ENCODE measurements at places on chromosomes 2 and 18.
A peak's percentile ranks its signal among the peaks of the same experiment; 100 is the strongest.

DNA sequence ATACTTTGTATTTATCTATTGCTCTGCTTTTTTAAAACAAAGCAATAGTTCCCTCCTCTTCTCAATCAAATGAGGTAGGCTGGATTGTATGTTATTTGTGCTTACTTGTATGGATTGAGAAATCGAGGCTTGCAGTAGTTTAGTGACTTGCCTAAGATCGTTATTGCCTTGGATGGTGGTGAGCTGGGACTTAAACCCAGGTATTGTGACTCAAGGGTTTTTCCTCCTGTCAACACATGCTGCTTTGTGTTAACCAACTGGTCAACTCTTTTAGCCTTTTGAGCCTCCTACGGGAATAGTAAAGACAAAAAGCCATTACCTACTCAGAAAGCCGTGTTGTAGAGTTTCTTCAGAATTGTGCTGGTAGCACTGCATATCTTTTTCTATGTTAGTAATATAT, 95.2 kb upstream of the THUMPD2 start:
- no peak for DNase-seq

DNA sequence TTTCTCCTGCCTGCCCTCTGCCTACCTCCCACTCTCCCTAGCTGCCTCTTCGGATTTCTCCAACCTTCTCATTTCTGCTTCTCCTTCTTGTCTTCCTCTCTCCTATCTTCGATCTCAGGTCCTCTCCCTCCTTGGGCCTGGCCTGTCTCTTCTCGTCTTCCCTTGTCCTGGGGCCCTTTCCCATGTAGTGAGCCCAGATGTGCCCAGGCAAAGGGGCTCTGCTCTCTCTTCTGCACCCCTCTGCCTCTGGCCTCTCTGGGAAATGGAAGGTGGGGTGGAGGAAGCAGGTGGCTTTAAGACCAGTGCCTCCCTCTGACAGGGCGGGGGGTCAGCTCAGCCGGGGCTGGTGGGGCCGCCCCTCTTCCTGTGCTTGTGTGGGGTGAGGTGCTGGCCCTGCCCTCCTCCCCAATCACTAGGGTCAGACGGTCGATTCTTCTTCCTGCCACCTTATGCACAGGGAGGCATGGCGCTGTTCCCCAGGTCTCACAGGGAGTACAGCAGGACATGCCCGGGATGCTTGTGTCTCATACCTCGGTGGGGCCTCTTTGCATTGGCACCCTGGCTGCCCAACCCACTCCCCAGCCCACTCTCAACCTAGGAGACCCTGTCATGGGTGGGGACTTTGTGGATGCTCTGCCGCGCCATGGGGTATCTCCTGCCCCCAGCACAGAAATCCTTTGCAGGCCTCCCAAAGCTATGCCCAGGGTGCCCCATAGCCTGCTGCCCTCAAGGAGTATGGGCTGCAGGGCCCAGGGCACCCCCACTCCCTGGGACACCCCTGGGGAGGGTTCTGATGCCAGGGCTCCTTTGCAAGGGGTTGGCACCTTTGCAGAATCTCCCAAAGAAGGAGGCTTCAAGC, 213.8 kb upstream of the HAAO start:
- DNase-seq, result no peak

DNA sequence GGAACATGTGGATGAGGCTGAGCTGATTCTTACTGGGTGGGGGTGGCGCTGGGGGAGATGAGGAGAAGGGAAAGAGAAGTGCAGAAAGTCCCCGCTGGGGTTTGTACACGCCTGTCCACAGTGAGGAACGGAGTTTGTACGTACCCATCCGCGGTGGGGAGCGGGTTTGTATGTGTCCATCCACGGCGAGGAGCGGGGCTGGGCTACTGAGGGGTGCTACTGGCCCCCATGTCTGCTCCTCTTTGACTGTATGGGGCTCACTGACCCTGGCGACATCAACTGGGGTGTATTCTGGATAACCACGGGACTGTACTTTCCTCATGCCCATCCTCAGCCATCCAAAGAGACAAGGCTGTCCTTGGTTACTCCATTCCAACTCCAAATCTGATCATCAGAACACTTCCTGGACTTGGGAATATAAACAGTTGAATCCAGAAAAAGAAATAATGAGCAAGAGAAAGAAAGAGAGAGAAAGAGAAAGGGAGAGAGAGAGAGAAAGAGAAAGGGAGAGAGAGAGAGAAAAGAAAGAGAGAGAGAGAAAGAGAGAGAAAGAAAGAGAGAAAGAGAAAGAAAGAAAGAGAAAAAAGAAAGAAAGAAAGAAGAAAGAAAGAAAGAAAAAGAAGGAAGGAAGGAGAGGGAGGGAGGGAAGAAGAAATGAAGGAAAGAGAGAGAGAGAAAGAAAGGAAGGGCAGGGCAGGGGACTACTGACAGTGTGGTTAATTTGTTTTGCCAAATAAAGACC, 21.0 kb downstream of the MAL start:
- no peak for DNase-seq

GRCh38 chr2:153047220-153047619, 328.8 kb downstream of the ARL6IP6 start:
- DNase-seq, result no peak

GRCh38 chr2:9652898-9653479, 22.2 kb upstream of the YWHAQ start:
- peak; percentile 22 for DNase-seq

GRCh38 chr18:51196118-51196810, 1.2 kb downstream of the MEX3C start:
- DNase-seq, result peak; percentile 39

DNA sequence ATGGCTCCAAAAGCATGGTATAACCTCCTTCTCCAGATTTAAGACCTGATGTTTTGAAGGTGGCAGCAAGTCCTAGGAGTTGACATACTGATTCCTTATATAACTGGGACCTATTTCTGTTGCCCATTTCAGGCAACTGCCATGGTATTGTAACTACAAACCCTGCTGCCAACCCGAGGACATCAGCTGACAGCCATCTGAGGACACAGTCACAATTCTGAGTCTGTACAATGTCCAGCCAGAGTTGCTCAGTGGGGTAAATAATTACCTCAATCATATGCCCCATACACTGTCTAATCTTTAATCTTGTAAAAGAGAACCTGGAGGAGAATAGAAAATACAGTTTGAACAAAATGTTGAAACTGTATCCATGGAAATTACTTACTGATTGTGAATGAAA, 8.7 kb upstream of the GAREM2 start:
- no peak for DNase-seq

- DNase-seq, result no peak
Observed at GRCh38 chr18:55534547-55534946, 53.4 kb downstream of the TCF4 start.

- no peak for DNase-seq
Observed at GRCh38 chr2:19532547-19533196, 174.2 kb upstream of the OSR1 start.

- no peak for DNase-seq
Observed at GRCh38 chr2:217568289-217568971, 434.4 kb downstream of the TNS1 start.

DNA sequence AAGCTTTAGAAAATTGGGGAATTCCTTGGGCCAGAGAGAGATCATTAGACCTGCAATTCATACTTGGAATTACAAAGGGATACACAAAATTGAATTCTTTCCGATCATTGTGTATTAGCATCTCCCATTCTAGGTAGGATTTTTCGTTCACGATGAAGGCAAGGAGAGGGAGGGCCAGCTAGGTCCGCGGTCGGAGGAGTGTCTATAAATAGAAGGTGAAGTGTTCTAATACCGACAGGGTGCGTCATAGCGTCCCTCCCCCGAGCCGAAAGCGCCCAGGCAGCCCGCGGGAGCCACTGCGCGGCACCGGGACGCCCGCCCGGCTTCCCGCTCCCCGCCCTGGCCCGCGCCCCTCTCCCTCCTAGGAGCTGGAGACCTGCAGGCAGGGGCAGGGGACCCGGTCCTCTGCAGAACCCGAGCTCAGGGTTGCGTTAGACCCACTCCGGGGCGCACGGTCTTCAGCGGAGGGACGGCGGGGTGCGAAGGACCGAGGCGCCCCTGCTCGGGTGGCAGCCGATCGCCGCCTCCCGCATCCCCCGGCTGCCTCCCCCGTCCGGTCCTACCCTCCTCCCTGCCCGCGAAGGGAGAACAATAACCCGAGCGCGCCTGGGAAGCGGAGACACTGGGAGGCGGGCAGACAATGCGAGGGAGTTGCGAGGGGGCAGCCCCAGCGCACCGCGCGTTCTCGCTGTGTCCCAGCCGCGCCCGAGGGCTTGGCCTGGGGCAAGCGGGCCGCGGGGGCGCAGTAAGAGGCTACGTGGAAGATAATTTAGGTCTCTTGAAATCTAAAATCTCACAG, 114.2 kb upstream of the SERTAD2 start:
- DNase-seq, result peak; percentile 93

DNA sequence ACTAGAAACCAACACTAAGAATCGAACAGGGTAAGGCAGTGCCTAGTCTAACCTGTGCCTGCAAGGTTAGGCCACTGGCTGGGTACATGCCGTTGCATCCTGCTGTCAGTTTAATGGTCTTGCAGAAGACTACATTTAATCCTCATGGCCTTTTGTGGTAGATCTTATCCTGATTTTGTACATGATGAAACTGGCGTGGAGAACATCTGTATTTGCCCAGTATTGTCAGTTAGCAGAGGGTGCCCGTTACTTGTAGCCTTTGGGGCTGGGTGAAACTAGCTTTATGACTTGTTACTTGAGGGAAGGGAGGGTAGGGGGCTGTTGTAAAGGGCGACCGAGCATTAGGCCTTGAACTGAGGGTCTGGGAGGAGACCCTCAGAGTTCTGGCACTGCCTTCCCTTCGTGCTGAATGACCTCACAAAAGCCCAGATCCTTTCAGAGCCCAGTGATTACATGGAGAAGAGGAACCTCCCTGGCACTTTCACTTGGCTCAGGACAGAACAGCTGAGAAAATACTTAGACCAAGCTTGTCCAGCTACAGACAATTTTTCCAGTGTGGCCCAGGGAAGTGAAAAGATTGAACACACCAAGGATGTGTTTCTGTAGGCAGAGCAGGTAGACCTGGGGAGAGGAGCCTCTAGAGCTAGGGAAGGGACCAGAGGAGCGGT, 19.5 kb downstream of the SLC20A1 start:
- DNase-seq, result no peak

- DNase-seq, result no peak
Observed at GRCh38 chr2:240301256-240301795, 134.1 kb upstream of the GPC1 start.

- DNase-seq, result no peak
Observed at GRCh38 chr2:122384768-122385333, 629.4 kb downstream of the TSN start.

All from substantia nigra (tissue), 51 donors.